ENCODE measurements at places on chromosomes 7 and 10. TPM values are rescaled to one million over a fixed set of nuclear protein-coding genes. Genes with fewer than 3 reads are reported as not detected.

- H3K27ac ChIP-seq: no peak overlapping the region
- H3K27me3 ChIP-seq: no peaks in the 10 kb centered on the region
- DNase-seq: no peak
Measured at GRCh38 chr10:11245510-11245909, 227.8 kb downstream of the CELF2 start.

DNA sequence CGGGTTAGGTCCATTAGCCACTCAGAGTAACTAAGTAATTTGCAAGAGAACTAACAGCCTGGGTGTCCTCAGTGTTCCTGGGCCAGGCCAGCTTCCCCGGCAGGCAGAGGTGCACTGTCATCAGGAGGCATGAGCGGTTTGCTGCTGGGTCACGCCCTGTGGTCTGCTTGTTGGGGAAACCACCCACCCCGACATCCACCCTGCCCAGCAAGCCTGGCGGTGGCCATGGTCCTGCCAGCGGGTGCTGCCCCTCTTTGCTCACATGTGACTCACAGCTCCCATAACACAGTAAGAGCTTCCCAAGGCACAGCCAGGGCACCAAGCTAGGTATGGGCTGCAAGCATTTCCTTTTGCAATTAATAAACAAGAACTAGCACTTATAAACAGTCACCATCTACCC lies 75.9 kb downstream of the RGS10 start:
- H3K27ac ChIP-seq: no peak overlapping the region
- no peaks in the 10 kb centered on the region for H3K27me3 ChIP-seq
- DNase-seq: peak; percentile 56

DNA sequence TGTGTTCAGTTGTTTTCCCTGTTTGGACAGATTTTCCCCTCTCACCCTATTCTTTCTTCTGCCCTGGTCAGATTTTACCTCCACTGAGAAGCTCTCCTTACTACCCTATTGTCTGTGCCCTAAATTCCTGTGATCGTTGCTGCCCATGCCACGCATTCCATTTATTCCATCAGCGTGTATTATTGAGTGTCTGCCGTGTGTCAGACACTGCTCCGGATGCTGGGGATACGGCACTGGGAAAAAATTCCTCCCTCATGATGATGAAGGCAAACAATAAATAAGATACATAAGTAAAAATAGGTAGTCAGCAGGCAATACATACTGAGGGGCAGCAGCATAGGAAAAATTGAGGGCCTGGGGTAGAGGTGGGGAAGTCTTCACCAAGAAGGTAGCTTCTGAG lies 86.8 kb downstream of the FANK1 start:
- H3K4me1 ChIP-seq: no peaks in the 10 kb centered on the region
- H3K36me3 ChIP-seq: no peaks in the 10 kb centered on the region
- peaks cover 9% of the 10 kb centered on the region for H3K27me3 ChIP-seq
- no peak overlapping the region for H3K27ac ChIP-seq
- no peak overlapping the region for H3K4me3 ChIP-seq
- DNase-seq: no peak

DNA sequence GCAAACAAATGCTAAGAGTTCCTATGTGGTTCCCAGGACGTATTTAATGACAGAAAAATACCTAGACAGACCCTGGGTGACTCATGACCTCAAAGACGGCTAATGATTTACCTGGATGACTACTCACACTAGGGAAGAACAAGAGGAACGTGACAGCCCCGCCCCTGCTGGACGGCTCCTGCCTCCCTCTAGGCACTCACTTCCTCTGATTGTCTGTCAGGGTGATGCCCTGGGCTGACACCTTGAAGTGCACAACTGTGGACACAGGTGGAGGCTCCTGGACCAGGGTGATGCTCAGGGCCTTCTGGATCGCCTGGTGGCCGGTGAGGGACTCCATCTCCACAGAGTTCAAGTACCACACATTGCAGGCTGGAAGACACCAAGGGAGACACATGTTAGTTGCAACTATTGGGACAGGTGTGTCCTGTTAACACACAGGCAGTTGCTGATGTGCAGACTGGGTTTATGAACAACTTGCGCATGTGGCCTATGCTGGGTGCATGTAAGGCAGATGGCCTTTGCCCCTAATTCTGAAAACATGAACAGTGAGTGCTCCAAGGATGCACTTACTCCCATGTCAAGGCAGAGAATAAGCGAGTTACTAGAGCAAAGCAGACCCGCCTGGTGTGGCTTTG lies 298.3 kb downstream of the TNS3 start:
- H3K27ac ChIP-seq: no peak overlapping the region
- no peaks in the 10 kb centered on the region for H3K4me1 ChIP-seq
- H3K4me3 ChIP-seq: no peak overlapping the region
- no peak for DNase-seq
- H3K36me3 ChIP-seq: no peaks in the 10 kb centered on the region

Gene ZNF853
- total RNA-seq: 3.2 TPM

Gene FBXL13
- 1.0 TPM for total RNA-seq

- H3K36me3 ChIP-seq: peaks cover 17% of the 10 kb centered on the region
- no peaks in the 10 kb centered on the region for H3K27me3 ChIP-seq
- H3K4me3 ChIP-seq: peak overlapping the region; percentile 84
- peaks cover 99% of the 10 kb centered on the region for H3K4me1 ChIP-seq
- DNase-seq: peak; percentile 69
Measured at GRCh38 chr10:80468002-80468401, 13.9 kb downstream of the TSPAN14 start.

DNA sequence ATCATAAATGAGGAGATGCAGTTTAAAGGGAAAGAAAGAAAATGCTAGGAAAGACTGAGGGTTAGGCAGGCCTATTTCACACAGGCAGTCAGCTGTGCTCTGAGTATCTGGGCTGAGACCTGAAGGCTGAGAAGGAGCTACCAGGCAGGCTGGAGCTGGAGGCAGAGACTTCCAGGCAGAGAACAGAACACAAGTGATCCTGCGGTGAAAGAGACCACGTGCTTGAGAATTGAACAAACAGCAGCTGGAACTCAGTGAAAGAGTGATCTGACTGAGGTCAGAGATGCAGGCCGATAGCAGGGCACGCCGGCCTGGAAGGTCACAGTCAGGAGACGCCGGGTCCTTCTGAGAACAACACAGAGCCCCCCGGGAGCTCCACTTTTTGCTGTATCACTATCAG lies 147.8 kb downstream of the ADAM12 start:
- H3K4me3 ChIP-seq: no peak overlapping the region
- no peak overlapping the region for H3K27ac ChIP-seq
- peaks cover 1% of the 10 kb centered on the region for H3K36me3 ChIP-seq
- no peak for DNase-seq
- H3K4me1 ChIP-seq: no peaks in the 10 kb centered on the region

GRCh38 chr7:51269911-51270310 lies 46.7 kb downstream of the COBL start:
- no peaks in the 10 kb centered on the region for H3K4me1 ChIP-seq
- no peak overlapping the region for H3K4me3 ChIP-seq
- no peak for DNase-seq
- no peak overlapping the region for H3K27ac ChIP-seq
- no peaks in the 10 kb centered on the region for H3K36me3 ChIP-seq

- H3K27me3 ChIP-seq: peaks cover 19% of the 10 kb centered on the region
- no peak overlapping the region for H3K4me3 ChIP-seq
- no peak overlapping the region for H3K27ac ChIP-seq
- no peaks in the 10 kb centered on the region for H3K36me3 ChIP-seq
- DNase-seq: no peak
Measured at GRCh38 chr10:120181154-120181553, 275.9 kb upstream of the PLPP4 start.

DNA sequence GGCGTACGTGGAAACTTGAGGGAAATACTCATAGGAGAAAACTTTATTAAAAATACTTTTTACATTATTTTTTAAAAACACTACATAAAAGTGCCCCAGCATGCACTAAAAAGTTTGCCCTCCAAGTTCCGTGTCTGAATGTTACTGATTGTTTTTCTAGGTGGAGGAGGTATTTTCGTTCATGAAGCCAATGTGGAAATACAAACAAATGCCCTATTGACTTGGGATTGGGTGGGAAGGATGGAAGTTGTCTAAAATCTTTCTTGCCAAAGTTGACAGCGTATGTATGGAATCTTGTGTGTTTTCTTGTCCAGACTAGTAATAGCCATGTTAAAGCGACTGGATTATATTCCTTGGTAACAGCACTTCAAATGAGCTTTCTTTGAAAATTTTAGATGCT lies 1.2 kb downstream of the PROSER2 start:
- H3K4me3 ChIP-seq: peak overlapping the region; percentile 73
- peaks cover 52% of the 10 kb centered on the region for H3K27me3 ChIP-seq
- no peak overlapping the region for H3K27ac ChIP-seq
- H3K4me1 ChIP-seq: peaks cover 17% of the 10 kb centered on the region

DNA sequence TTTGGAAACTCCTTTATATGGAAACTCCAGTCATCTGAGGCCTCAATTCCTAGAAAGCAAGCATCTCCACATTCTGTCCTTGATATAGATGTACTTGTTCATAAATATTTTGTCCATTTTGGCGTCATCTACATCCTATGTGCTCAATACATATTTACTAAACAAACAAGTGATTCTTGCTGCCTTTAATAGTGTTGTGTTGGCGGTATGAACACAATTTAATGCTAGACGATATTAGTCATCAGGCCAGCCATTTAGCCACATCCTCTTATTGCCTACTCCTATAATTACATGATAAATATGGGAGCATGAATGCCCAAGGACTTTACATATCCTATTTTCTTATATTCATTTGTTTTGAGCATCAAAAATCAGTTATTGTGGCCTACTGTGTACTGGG lies 18.5 kb upstream of the IFRD1 start:
- H3K4me1 ChIP-seq: no peaks in the 10 kb centered on the region
- no peak for DNase-seq
- H3K36me3 ChIP-seq: no peaks in the 10 kb centered on the region
- no peaks in the 10 kb centered on the region for H3K27me3 ChIP-seq
- H3K27ac ChIP-seq: no peak overlapping the region

DNA sequence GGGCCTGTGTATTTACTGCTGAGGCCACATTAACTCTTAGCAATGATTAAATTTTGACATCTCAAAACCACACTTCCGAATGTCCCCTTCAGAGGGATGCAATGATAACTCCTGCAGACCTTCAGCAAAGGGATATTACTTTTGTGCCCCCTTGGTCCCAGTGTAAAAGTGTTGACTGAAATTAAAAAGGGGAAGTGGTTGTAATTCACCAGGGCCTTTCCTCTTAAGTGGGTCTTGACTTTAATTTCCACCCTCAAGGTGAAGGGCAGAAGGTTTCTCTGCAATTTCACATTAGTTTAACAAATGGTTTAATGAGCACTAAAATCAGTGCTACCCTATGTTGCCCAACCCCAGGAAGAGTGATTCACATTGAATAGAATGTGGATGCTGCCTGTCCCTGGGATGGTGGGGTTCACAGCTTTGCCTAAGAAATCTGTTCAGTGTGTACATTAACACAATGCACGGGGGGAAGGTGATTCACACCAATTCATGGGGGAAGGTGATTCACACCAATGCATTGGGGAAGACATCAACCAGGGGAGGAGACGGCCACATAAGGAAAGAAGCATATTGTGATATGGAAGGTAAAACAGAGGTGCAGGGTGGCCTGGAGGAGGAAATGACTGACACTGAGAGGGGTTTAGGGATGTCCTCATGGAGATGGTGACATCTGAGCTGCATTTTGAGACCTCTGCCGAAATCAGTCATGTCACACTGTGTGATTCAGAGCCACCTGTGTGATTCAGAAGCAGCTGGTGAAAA lies 19.4 kb upstream of the TNS3 start:
- DNase-seq: no peak
- no peaks in the 10 kb centered on the region for H3K4me1 ChIP-seq
- H3K27me3 ChIP-seq: peaks cover 9% of the 10 kb centered on the region
- H3K36me3 ChIP-seq: peaks cover 9% of the 10 kb centered on the region

DNA sequence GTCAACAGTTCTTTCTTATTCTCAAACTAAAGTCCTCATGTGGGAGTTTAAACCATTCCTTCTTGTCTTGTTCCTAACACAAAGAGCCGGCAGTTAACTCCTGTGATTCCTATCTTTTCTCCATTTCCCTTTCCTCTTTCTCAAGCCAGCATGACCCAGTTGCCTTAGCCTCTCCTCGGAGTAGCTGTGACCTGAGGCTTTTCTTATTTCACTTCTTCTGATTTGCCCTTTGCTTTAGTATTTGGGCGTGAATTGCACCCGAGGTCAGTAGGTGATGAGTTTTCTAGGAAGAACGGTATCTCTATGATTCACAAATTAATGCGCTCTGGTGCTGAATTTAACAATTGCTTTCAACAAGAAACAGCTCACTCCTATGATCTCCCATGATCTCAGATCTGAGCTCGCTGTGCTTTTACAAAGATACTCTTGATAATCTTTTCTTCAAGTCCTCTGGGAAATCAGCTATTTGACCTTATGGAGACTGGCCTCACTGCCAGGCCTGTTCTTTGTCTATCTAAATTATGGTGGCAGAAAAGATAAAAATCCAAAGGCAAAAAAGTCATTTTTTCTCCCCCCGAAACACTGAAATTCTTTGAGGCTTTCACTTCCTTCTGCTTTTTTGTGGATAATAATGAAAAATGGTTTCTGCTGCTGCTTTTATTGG lies 184.6 kb downstream of the JCAD start:
- H3K27me3 ChIP-seq: peaks cover 7% of the 10 kb centered on the region
- H3K36me3 ChIP-seq: no peaks in the 10 kb centered on the region
- no peaks in the 10 kb centered on the region for H3K4me1 ChIP-seq
- no peak overlapping the region for H3K4me3 ChIP-seq
- no peak overlapping the region for H3K27ac ChIP-seq

Gene PIK3CG
- total RNA-seq: 10.2 TPM

GRCh38 chr10:73940634-73941221 lies 29.8 kb downstream of the PLAU start:
- H3K27me3 ChIP-seq: no peaks in the 10 kb centered on the region
- H3K27ac ChIP-seq: no peak overlapping the region
- peaks cover 1% of the 10 kb centered on the region for H3K36me3 ChIP-seq
- H3K4me1 ChIP-seq: no peaks in the 10 kb centered on the region

DNA sequence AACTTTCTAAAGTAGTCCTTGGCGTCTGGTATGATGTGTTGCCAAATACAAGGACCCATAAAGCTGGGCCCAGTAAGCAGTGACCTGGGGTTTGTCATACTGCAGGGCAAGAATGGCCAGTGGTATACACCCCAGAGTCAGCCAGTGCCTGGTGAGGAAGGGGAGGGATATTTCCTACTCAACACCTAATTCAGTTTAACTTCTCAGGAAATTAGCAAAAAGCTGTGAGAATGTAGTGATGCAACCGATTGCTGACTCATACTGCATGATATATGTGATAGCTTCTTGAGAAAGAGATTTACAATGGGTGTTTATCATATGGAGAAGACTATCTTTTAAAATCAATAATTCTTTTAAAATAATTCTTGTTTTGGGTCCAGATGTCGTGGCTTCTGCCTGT lies 889.3 kb upstream of the CELF2 start:
- no peaks in the 10 kb centered on the region for H3K4me1 ChIP-seq
- no peak overlapping the region for H3K27ac ChIP-seq
- DNase-seq: no peak
- no peaks in the 10 kb centered on the region for H3K27me3 ChIP-seq
- no peaks in the 10 kb centered on the region for H3K36me3 ChIP-seq
- no peak overlapping the region for H3K4me3 ChIP-seq

Gene TFPI2
- 0.51 TPM for total RNA-seq

Gene SUGCT
- 1.5 TPM for total RNA-seq

Gene PPP1R3C
- total RNA-seq: 0.12 TPM

Gene OPN1SW
- total RNA-seq: not detected

Gene OPN4
- not detected for total RNA-seq

- H3K27me3 ChIP-seq: no peaks in the 10 kb centered on the region
- peaks cover 26% of the 10 kb centered on the region for H3K4me1 ChIP-seq
- H3K36me3 ChIP-seq: no peaks in the 10 kb centered on the region
- DNase-seq: no peak
- no peak overlapping the region for H3K27ac ChIP-seq
Measured at GRCh38 chr10:45564303-45564959, 108.1 kb downstream of the ZFAND4 start.

GRCh38 chr7:81175275-81175940 lies 256.6 kb upstream of the SEMA3C start:
- no peaks in the 10 kb centered on the region for H3K27me3 ChIP-seq
- peaks cover 1% of the 10 kb centered on the region for H3K36me3 ChIP-seq
- no peak for DNase-seq
